ENCODE measurements at places on chromosomes 6 and 20.

DNA sequence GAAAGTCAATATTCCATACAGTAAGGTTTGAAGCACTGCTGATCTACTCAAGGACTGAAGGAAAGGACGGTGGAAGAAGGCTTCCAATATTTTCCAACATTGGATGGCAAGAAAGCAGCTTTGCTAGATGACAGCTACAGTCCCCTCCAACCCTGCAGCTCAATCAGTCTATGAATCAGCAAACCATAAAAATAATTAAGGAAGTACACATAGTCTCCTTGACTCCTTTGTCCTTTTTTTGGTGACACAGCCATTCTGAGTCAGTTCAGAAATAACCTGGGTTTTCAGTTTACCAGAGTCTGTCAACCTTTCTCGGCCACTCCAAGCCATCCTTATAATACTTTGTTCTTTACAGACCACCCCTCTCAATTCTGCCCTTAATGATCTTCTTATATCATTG is 232.5 kb downstream of the IBTK start:
- no peak for DNase-seq

- no peak for DNase-seq
Measured at GRCh38 chr20:60215816-60216730, 257.9 kb downstream of the CDH26 start.

DNA sequence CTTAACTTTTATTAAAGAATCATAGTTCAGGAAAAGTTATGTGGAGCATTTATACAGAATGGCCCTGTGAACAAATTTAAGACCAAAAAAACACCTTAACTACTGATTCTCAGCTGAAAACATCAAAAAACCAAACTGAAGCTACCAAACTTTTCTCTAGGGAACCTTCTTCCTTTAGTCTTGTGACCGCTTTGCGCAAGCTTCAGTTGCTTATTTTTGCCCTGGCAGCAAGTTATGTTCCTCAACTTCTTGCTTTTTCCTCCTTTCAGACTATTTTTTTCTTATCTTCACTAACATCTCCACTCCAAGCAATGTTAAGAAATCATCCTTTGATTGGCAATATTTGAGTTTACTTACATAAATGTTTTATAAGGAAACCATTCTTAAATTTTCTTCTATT is 100.1 kb downstream of the MYB start:
- DNase-seq: no peak

GRCh38 chr6:136753624-136754023 is 38.7 kb downstream of the MAP3K5 start:
- peak; percentile 63 for DNase-seq

DNA sequence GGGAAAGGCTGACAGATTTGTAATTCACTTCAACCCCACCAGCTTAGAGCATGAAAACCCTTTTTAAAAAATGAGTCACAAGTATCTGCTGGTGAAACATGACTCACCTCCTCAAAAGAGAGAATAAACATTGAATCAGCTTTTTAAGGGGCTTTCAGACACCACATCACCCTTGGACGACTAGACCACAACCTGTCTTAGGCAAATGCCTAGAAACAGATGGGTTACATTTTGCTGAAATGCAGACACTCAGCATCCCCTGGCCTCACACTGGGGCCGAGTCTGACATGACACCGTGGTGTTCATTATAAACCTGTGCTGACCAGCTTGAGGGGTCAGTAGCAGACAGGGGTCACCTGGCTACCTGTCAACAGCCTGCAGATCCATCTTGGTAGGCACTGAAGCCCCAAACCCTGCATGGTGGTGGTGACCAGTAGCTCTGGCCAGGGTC is 175.3 kb upstream of the CST7 start:
- DNase-seq: peak; percentile 55

DNA sequence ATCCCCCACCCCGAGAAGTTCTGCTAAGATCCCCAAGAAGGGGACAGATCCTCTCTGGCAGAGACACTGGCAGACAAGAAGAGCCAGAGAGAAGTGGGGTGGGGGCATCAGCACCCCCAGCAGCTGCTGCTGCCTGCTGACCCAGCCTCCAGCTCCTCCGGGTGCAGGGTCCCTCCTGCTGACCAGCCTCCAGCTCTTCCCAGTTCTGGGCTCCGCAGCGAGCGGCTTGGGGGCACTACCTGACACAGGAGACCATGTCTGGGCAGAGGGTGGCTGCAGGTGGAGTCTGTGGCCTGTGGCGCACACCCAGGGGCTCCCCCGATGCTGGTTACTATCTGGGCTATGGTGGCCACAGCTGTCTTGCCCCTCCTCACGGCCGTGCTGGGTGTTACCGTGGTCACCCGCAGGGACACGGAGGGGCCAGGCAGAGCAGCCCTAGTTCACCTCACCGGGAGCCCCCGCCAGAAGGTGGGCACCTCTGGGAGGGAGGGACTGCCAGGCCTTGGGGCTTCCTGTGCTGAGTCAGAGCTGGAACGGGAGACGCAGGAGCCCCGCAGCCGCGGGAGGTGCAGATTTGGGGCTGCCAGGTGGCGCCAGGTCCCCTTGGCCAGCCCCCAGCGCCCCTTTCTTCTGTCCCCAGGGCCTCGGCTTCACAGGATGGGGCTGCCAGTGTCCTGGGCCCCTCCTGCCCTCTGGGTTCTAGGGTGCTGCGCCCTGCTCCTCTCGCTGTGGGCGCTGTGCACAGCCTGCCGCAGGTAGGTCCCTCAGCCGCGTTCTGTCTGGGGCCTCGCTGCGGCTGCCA is 630 bp downstream of the LIME1 start:
- DNase-seq: peak; percentile 59

DNA sequence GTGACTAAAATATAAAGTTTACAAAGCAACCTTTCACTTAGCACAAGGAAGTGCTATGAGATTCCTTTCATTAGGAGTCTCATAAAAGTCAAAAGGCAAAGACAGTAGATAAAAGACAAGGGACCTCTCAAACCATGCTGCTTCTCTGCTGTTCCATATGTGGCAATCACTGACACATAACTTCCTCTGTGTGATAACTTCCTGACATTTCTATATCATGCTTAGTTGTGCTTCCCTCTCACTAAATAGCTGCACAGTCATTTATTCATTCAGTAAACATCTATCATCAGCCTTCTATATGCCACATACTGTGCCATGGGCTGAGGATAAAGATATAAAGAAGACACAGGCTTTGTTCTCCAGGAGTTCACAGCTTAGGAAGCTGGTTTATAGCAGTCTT is 214.8 kb upstream of the GRIK2 start:
- no peak for DNase-seq

DNA sequence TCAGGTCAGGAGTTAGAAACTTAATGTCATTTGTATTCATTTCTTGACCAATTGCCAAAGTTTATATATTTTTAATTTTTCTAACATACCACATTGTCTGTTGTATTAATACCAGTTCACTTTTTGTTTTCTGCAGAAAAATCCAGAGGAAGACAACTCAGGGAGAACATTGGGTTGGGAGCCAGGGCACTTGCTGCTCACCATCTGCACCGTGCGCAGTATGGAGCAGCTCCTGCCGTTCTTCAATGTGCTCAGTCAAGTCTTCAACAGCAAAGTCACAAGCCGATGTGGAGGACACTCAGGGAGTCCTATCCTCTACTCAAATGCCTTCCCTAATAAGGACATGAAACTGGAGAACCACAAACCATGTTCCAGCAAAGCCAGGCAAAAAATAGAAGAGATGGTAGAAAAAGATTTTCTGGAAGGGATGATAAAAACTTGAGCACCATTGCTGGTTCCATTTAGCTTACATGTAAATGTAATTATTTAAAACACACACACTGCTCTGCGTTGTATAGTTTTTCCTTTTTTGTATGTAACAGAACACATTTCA is 25.3 kb downstream of the PGM3 start:
- DNase-seq: no peak

DNA sequence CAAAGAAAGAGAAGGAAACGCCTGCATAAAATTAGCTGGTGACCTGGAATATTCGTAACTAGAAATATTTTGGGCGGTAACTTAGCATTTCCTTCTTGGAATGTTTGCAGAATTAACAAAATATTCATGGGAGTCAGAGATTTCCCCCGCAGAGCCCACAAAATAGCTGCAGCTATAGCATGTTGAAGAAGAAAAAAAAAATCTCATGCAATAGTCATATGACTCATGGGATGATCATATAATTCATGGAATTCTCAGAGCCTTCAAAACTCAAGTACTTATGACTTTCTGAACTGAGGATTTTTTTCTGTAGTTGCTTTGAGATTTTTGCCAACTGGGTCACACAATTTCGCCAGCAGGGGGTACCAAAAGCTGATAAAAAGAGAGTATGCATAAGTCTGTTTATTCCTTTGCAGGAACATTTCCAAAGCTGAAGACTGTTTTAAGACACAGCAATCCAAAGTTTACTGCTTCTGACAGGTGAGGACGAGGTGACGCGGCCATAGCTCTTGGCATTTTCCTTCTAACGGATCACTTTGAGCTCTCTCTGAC is 586.0 kb upstream of the CHD6 start:
- DNase-seq: no peak

DNA sequence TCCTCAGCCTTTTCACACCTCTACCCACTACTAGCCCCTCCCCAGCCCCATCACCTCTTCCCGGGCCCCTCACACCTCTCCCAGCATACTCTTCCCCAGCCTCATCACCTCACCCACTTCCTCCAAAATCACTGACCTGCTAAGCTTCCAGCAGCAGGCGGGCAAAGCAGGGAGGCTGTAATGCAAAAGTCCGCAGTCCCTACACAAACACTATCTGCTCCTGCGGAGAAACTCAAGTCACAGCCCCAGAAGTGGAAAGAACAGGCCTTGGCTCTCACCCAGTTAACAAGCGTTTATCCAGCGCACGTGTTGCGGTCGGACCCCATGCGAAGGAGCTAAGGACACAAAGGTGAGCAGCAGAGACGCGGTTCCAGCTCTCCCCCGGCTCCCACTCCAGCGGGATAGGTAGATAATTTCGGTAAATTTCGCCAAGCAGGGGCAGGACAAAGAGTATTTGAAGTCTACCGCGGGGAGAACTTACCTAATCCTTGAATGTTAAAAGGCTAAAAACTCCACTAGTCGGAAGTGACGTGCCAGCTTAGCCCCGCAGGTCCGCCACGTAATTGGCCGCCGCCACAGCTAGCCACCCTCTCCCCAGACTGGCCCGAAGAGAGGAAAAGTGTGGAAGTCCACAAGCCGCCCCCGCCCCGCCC is 728 bp upstream of the TRIM39 start:
- peak; percentile 80 for DNase-seq

All from activated T-cell treated with anti-CD3 and anti-CD28 coated beads, Interleukin-2, amount 50 U/mL, for 72 hours (primary cell).